ENCODE measurements at places on chromosomes 3 and 15.

- no peak for DNase-seq
Observed at GRCh38 chr3:15015456-15015855, 49.7 kb downstream of the MRPS25 start.

- DNase-seq, result no peak
Observed at GRCh38 chr15:35455201-35455600, 90.8 kb downstream of the DPH6 start.

GRCh38 chr3:143888846-143889245 is 40.6 kb upstream of the SLC9A9 start:
- DNase-seq, result no peak

- no peak for DNase-seq
Observed at GRCh38 chr15:42140383-42141070, 15.9 kb downstream of the PLA2G4F start.

GRCh38 chr15:77688693-77689092 is 56.0 kb upstream of the LINGO1 start:
- no peak for DNase-seq

- DNase-seq, result no peak
Observed at GRCh38 chr15:51924156-51925068, 47.2 kb downstream of the LEO1 start.

DNA sequence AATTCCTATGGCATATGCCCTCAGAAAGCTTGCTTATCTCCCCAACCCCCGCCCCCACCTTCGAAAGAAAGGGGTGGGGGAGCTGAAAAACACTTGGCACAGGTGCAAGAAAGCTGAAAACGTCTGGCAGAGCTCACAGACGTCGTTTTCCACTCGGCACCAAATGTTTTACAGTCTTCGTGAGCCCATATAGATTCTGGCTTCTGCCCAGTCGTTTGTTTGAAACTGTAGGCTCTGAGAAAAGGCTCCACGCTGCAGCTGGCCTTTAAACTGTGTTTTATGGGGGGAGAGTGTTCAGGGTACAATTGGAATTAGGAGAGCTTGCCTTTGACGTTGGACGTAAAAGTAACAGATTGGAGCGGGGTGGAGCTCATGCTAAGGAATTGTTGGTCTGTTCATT is 130.3 kb downstream of the MDFIC2 start:
- DNase-seq, result no peak

All from BJ (cell line).